ENCODE measurements at places on chromosomes 16 and 17. TPM values are rescaled to one million over a fixed set of nuclear protein-coding genes. Genes with fewer than 3 reads are reported as not detected.

CSH1 gene
- not detected for total RNA-seq

ABCA10 gene
- 0.34 TPM for total RNA-seq

NUPR1 gene
- 2.2 TPM for total RNA-seq

MGAT5B gene
- 4.4 TPM for total RNA-seq

CDH11 gene
- total RNA-seq: 0.52 TPM

KCNG4 gene
- total RNA-seq: not detected

TUBG1 gene
- total RNA-seq: 139 TPM

MT1G gene
- total RNA-seq: 1.2 TPM

FOXC2 gene
- 0.22 TPM for total RNA-seq

GRCh38 chr17:34071886-34072420 is 183.1 kb upstream of the CCL2 start:
- no peak for DNase-seq

DNA sequence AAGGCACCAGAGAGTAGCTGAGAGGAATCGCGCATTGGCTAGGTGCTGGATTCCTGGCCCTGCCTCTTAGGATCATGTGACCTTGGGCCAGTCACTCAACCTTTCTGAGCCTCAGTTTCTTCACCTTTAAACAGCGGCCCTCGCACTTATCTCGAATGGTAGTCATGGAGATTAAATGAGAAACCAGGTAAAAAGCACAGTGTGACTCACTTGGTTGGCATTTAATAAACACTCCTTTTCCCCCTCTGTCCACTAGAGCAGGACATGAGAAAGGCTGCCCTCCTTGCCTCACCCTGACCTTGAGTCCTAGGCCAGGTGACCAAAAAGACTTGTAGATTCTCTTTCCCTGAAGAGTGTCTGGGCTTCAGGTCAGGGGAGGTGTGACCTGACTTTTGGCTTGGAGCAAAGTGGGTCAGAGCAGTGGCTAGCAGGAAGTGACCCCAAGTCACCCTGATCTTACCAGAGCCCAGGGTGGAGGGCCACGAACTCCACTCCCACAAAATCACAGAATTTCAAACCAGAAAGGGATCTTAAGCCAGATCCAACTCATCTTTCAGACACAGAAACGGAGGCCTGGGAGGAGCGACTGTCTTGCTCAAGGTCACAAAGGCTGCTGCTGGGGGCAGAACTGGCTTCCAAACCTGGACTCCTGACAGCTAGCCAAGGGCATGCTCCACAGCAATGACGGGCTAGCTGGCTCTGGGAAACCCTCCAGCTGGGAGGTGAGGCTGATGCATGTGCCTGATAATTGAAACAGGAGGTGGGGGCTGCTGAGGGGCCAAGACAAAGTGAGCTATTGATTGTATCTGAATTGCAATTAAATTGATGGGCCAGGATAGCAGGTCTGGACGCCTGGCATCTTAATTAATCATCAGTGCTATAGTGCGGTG is 65.2 kb downstream of the PIPOX start:
- DNase-seq: peak; percentile 22

DNA sequence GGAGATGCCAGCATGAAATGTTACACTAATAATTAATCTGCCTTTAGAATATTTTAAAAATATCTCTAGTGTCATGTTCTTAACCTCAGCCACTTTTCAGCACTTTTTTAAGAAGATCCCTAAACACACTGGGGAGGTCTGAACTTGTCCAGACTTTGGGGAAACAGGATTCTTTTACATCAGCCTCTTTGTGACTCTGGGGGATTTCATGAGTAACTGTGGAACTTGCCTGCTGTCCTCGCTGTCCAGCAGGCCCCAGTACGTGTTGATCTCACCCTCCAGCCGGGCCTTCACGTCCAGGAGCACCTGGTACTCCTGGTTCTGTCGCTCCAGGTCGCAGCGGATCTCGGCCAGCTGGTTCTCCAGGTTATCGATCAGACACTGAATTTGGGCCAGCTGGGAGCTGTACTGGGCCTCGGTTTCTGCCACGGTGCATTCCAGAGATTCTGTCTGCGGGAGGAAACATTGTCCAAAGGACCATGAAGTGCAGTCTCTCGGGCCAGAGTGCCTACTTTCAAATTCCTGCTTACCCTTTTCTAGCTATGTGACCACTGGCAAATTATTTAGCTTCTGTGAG is 5.5 kb downstream of the KRT40 start:
- DNase-seq: no peak

DNA sequence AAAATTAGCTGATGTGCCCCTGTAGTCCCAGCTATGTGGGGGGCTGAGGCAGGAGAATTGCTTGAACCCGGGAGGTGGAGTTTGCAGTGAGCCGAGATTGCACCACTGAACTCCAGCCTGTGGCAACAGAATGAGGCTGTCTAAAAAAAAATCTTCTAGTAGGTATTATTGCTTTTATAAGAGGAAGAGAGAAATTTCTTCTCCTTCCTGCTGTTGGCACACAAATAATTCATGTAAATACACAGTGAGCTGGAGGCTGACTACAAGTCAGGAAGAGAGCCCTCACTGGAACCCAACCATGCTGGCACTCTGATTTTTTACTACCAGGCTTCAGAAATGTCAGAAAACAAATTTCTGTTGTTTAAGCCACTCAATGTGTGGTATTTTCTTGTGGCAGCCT is 6.7 kb downstream of the PRDM7 start:
- no peak for DNase-seq

DNA sequence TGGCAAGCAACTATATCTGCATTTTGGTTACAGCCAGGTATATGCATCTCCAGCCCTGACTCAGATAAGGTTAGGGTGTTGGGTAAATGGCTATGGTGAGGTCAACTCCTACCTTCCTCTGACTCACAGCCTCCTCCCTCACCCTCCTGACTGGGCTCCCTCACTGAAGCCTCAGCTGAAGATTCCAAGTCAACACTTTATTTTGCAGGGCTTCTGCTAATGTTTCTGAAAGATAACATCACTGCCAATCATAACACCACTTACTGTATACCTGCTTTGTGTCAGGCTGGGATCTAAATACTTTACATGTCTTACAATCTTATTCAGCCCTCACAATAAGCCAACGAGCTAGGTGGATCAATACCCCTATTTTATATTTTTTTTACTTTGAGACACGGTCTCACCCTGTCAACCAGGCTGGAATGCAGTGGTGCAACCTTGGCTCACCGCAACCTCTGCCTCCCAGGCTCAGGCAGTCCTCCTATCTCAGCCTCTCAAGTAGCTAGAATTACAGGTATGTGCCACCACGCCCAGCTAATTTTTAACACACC is 47.8 kb upstream of the GCSH start:
- peak; percentile 84 for DNase-seq

- DNase-seq: no peak
These were observed 28.8 kb downstream of the ATP2C2 start for GRCh38 chr16:84397090-84397489.

- DNase-seq: no peak
These were observed 10.2 kb downstream of the BAHCC1 start for GRCh38 chr17:81405411-81405872.

GRCh38 chr17:49832840-49833599 is 14.8 kb downstream of the TAC4 start:
- no peak for DNase-seq

GRCh38 chr16:3915426-3916260 is 35.1 kb upstream of the CREBBP start:
- DNase-seq: no peak

DNA sequence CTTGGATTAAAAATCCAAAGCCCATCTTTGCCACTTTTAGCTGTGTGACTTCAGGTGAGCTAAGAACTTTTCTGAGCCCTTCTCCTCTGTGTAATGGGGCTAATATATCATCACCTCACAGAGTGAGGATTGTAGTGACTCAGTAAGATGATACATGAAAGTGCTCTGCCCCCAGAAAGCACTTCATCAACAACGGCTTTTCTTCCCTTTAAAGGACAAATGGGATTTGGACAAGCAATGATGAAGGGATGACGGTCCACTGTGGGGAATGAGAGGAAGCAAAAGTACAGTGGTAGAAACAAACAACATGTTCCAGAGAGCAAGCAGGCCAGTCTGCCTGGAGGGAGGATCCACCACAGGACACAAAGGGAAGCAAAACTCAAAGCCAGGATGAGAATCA is 14.3 kb upstream of the TMED6 start:
- no peak for DNase-seq

DNA sequence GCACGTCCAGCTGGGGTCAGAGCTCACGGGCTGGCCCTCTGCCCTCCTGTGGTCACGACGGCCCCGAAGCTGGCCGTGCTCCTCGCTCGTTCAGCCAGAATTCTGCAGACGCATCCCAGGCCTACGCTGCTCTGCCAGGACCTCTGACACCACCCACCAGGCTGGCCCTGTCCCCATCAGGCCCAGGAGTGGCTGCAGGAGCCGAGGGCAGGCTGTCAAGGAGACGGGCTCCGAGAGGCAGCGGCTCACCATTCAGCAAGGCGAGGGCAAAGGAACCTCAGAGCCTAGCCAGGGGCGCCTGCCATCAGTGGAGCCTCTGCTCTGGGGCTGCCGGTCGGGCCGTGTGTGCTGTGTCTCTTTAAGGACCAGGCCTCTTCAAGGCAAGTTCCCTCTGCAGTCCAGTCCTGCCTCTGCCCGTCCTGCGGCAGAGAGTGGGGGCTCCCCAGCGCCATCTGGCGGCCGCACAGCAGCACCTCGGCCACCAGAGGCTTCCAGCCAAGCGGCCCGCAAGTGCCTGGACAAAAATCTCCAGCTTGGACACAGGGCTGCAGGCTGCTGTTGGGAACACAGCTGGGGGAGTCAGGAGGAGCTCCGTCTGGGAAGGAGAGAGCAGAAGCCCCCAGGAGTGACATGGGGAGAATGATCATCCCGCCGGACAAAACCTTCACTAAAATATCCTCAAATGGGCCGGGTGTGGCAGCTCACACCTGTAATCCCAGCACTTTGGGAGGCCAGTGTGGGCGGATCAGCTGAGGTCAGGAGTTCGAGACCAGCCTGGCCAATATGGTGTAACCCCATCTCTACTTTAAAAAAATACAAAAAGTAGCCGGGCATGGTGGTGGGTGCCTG is 7.4 kb upstream of the ABR start:
- DNase-seq: peak; percentile 72

- no peak for DNase-seq
These were observed 51.7 kb upstream of the MTSS2 start for GRCh38 chr16:70737377-70738082.

GRCh38 chr17:68356949-68357455 is 65.7 kb downstream of the ARSG start:
- DNase-seq: no peak

GRCh38 chr17:7850701-7851437 is 4.0 kb upstream of the TMEM88 start:
- DNase-seq: no peak

DNA sequence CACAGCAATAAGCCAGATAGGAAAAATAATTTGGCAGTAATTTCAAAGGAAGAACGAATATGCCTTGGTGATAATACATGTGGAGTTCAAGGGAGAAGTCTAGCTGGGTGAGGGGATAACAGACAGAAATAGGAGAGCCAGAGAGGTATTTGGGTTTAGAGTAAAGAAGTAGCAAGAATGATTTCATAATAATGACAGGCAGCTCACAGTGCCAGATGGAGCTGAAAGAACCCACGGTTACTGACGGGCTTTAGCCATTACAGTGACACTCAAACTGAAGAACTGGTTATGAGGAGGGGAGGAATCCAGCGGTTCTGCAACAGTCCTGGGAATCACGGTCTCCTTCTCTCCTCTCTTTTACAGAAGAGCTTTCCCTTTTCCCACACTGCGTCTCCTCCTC is 2.2 kb downstream of the OR4D1 start:
- no peak for DNase-seq

- DNase-seq: no peak
These were observed 23.8 kb downstream of the GGA2 start for GRCh38 chr16:23486480-23486879.

- DNase-seq: no peak
These were observed 3.2 kb upstream of the HOXB9 start for GRCh38 chr17:48629411-48629759.

GRCh38 chr16:1532771-1533170 is 695 bp upstream of the TMEM204 start:
- DNase-seq: no peak

- DNase-seq: no peak
These were observed 18.7 kb downstream of the RHOT1 start for GRCh38 chr17:32161029-32161428.

GRCh38 chr17:80124351-80124981 is 22.5 kb downstream of the EIF4A3 start:
- peak; percentile 29 for DNase-seq

DNA sequence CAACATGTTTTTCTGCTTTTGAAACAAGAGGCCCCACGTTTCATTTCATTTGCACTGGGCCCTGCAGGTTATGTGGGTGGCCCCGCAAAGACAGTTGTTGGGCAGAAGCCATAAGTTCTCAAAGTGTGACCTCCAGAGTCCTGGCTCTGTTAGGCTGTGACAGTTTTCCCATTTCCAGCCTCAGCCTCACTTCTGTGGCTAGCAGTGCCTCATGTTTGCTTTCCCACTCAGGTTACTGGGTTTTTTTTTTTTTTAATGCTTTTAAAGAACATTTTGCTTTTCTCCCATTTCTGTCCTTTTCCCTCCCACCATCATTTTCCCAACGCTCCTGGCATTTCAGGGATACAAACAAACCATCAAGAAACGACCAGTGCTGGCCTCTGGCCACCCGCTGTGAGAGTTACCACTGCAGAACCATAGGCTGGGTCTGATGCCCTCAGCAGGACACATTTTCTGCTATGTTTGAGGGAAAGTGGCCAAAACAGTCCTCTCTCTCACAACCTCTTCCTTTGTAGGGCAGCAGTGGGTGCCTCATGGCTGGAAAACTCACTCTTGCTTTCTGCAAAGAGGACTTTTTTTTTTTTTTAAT is 159.0 kb upstream of the MPHOSPH6 start:
- DNase-seq: no peak

DNA sequence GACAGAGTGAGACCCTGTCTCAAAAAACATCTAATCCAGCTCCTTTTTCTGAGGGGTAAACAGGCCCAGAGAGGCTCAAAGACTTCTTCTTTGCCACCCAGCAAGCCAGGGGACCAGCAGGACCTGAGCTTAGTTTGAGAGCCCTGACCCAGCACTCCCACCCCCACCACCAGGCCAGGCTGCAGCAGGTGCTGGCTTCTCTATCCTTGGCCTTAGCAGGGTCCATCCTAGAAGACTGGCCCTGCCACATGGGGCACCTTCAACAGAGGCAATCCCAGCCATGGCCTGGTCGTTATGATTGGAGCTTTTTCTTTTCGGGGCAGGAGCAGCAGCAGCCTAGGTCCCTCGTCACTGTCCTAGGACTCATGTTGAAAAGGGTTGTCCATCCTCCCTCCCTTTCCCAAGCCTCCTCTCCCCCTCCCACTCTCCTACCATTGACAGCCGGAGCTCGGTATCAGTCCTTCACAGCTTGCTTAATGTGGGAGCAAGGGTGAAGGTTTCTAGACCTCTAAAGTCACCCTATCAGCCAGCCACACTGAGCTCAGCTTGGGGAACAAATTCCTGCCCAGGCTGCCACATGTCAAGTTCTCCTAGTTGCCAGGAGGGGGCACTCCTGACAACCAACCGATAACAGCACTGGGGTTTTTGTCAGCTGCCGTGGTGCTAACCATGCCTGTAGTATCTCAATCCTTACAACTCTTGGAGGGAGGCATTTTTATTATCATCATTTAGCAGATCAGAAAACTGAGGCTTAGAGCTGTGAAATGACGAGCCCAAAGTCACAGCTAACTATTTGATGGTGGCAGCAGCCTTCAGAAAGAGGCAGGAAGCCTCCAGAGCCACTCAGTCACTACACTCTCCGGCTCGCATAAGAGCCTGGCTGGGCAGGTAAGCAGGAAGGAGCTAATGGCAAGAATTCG is 11.2 kb downstream of the MRPL27 start:
- peak; percentile 60 for DNase-seq

- DNase-seq: peak; percentile 80
These were observed 18.8 kb downstream of the SRP68 start for GRCh38 chr17:76053246-76054111.

GRCh38 chr17:55770196-55770870 is 19.5 kb downstream of the PCTP start:
- DNase-seq: peak; percentile 43

Measured in HCT116 (cell line).